Left hindlimb (tissue), 1 donor: ENCODE measurements at places on chromosomes 13 and 19.
A peak's percentile ranks its signal among the peaks of the same experiment; 100 is the strongest.

DNA sequence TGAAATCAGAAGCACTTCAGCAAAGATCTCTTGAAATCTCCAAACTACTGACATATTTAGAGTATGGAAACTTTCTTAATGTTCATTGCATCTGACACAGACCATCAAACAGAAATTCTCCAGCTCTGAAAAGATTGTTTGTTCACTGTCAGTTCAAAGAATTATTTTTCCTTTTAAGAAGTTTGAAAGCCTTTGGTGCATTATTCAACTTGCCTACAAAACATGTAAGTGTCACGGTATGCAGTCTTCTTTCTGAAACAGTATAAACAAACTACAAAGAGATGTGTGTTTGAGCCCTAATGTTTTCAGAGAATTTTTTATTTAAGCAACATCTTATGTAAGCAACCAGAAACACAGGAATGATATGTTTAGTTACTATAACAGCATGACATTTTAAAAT, 125.4 kb downstream of the FGF14 start:
- DNase-seq, result no peak

DNA sequence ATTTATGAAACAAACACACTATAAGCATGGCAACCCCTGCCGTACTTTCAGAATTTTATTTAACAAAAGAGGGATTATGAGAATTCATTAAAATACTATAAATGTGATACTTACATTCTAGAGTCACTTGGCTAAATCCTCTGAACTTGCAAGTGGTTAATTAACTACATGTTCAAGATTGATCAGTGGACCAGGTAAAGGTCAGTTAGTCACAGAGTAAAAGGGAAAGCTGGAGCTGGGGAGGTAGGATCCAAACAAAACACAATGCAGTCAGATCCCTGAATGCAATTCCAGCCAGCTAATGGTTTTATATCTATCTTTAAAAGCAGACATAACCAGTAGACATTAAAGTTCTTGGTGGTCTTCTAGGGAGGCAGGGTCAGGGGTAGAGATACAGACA, 270.5 kb downstream of the DIAPH3 start:
- no peak for DNase-seq

GRCh38 chr19:8731428-8732169, 10.2 kb downstream of the OR2Z1 start:
- no peak for DNase-seq

DNA sequence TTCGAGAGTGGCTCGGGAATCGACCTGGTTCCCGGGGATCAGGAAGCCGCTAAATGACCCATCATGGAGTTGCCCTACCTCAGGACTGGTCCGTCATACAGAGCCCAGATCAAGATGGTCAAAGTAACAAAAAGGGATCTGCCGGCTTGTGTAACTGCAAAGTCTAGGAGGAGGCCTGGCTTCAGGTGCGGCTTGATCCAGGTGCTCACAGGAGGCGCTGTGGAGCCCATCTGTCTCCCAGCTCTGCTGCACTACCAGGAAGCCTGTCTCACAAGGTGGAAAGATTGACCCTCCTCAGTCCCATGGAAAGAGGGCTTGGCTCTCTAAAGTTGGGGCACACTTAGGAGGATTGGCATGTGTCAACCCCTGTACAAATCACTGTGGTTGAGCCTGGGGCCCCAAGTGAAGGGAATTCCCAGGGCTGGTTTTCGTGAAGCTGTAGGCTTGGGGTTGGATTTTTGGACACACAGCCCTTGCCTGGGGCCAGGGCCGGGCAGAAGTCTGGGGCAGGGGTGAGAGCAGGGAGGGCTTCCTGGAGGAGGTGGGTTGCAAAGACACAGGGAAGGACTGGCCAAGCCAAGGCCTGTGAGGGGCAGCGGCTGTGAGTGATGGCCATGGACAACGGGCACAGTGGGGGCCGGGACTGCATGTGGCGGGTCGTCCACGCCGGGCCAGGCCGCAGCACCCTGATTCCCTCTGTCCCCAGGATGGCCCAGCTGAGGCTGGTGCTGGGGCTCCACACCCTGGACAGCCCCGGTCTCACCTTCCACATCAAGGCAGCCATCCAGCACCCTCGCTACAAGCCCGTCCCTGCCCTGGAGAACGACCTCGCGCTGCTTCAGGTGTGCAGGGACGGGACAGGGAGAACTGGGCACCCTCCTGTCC, 4.2 kb downstream of the GZMM start:
- peak; percentile 17 for DNase-seq

GRCh38 chr19:35458731-35459391, 10.8 kb downstream of the FFAR2 start:
- DNase-seq, result no peak

DNA sequence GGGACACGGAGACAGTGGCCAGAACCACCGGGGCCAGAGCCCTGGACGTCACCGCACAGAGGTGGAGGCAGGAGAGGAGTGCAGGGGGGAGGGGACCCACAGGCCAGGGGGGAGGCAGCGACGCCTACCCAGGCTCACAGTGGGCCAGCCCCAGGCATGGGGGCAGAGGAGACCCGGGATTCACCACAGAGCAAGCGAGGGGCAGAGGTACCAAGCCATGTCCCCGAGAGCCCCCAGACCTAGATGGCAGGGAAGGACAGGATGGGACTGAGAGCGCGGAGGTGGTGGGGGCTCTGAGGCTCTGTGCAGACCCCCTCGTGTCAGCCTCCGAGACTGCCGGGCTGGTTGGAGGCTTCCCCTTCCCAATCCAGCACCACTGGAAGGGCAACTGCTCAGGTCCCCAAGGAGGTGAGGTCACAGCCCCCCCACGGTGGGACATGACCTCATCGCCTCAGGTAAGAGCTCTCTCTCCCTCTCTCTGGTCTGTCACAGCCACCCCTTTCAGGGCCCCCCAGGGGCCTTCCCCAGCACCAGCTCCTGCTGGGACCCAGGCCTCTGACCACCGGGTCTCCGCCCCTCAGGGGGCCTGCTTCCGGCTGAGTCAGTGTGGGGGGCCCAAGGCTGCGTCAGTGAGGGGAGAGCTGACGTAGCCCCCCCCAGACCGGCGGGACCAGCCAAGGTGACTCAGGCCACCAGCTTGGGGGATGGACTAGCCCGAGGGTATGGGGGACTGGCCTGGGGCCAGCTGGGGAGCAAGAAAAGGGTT, 2.2 kb upstream of the IL11 start:
- DNase-seq, result no peak

GRCh38 chr13:22925881-22926747, 254.7 kb upstream of the SGCG start:
- peak; percentile 84 for DNase-seq

DNA sequence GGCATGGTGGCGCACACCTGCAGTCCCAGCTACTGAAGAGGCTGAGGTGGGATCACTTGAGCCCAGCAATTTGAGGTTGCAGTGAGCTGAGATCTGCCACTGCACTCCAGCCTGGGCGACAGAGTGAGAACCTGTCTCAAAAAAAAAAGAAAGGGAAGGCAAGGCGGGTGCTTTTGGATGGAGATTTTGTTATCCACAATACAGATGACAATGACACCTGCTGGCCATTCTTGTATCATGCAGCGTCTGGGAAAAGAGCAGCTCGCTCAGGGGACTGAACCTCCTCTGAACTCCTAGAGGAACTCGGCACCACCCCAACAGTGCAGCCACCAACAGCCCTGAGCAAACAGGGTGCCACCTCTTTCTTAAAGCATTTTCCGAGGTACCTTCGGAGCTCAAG, 22.8 kb downstream of the HAUS8 start:
- no peak for DNase-seq

- no peak for DNase-seq
Observed at GRCh38 chr19:49513746-49514118, 1.3 kb downstream of the FCGRT start.

- peak; percentile 95 for DNase-seq
Observed at GRCh38 chr19:58059003-58059670, at the start of gene ZNF135. ZNF135 (plus strand) TSS chr19:58059282; CDS start chr19:58060003, 721 bp downstream.

GRCh38 chr19:51450730-51451307, 7.4 kb downstream of the SIGLEC8 start:
- DNase-seq, result no peak

- no peak for DNase-seq
Observed at GRCh38 chr13:44368599-44369368, 4.8 kb upstream of the SERP2 start.

DNA sequence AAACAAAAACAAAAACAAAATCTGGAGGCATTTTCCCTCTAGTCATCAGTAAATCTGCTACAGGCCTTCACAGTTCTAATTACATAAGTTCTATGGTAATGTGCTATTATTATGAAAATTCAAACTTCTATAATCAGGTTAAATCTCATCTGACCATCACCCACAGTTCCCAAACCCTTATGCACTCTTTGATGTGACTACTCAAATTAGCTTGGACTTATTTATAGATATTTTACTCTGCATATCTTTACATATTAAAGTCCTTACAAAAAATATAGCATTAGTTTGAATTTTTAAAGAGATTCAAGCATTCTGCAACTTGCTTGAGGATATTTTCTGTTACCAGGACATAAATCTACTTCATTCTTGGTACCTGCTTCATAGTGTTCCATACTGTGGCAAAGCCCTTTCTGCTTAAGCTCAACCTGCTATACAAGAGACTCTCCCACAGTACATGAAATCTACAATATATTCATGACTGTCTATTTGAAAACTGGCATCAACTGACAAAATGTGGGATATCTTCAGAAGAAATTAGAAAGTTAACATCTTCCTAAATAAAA, 22.9 kb downstream of the SMAD9 start:
- no peak for DNase-seq

DNA sequence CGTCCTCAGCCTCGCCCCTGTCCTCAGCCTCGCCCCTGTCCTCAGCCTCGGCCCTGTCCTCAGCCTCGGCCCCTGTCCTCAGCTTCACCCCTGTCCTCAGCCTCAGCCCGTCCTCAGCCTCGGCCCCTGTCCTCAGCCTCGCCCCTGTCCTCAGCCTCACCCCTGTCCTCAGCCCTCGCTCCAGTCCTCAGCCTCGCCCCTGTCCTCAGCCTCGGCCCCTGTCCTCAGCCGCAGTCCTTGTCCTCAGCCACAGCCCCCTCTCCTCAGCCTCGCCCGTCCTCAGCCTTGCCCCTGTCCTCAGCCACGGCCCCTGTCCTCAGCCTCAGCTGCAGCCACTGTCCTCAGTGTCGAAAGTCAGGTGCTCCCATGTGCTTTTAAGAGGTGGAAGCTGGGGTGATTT, 10.5 kb downstream of the C13orf46 start:
- no peak for DNase-seq

DNA sequence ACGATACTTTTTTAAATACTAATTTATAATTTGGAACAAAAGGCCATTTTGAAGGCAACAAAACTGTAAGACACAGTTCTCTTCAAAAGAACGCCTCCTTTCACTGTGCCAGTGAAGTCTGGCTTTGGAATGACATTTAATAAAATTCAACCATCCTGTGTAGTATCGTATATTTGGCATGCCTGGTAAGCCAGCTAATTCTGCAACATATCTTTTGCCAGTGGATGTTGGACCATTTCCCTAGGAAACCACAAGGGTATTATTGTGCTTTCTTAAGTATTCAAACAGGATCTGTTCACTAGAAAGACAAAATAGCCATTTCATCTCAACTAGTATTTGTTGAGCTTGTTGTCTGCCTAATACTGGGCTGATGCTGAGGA, 111.6 kb downstream of the RGCC start:
- DNase-seq, result no peak

- no peak for DNase-seq
Observed at GRCh38 chr13:105627270-105627669, 908.2 kb downstream of the EFNB2 start.

- DNase-seq, result peak; percentile 51
Observed at GRCh38 chr13:37127691-37128241, 22.3 kb upstream of the CSNK1A1L start.

DNA sequence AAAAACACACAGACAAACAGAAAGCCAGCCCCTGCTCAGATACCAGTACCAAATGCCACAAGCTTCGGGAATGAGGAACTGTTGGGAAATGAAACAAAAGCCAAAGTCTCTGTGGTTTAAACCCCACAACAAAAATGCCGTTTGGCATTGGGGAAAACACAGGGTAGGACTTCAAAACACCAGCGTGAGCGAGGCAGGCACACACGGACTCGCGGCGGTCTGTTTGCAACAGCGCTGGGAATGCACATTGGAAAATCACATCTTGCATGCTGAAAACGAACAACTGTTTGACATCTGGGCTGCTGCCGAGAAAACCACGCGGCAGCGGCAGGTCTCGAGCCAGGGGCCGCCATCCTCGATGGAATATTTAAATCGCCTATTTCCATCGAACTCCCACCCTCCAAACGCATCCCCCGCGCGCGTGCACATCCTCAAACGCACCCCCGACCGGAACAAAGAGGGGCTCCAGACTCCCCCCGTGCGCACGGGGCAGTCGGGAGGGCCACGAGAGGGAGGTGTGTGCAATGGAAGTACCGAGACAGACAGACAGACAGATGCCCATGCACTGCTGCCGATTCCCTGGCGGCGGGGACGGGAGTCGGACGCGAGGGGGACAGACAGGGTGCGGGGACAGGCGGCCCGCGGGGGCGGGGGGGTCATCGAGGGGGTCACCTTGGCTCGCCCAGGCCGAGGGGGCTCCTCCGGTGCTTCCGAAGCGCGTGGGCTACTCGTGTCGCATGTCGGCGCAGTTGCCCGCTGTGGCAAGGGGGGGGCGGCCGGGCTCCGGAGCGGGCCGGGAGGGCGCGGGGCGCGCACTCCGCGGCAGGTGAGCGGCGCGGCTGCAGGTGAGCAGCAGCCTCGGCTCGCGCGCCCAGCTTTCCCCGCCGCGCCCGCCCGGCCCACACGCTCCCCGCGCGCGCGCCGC, at the start of gene GPR12:
Gene GPR12, minus strand, starts transcription at position 880 of the 925 bp plus-strand sequence. CDS start 959 bp downstream, outside the sequence.
- DNase-seq, result peak; percentile 36

DNA sequence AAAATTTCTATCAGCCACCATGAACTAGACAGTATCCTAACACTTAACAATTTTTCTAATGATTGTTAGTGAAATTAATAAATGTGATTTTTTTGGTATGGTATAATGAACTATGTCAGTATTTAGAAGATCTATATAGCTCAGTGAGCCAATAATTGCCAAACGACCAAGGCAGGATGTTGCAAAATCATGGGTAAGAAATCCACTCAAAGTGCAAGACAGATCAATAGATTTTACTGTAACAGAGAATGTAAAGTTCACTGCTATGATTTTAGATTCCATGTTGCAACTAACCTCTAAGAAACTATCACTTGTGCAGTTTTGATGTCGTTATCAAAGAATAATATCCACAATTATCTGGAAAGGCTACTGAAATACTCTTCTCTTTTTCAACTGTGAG, 44.0 kb upstream of the MYCBP2 start:
- DNase-seq, result no peak

GRCh38 chr19:13034636-13035035, 39.4 kb downstream of the NFIX start:
- DNase-seq, result no peak

DNA sequence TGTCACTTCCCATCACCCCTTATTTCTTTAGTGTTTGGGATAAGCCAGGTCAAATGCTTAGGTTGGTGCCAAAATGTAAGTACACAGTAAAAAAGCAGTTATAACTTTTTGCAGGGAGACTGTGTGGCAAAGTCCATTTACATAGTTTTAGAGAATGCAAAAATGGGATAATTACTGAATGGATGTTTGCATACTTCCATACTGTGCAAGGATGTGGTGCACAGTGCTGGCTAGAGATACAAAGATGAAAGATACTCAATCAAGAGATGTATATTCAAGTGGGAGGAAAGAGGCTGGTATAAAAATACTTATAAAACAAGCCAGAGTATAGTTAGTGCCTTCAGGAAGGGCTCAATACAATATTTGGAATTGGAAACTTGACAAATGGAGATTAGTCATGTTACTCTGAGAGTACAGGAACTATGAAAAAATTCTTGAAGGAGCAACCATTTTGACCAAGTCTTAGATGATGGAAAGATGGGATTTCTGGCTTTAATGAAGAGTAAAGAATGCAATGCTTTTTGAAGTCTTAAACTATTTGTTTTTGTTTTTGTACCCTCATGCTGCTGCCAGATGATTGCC, 8.0 kb downstream of the PDS5B start:
- no peak for DNase-seq
